ENCODE measurements at places on chromosomes 11 and 22.

GRCh38 chr22:41862530-41863266, 29.8 kb downstream of the SREBF2 start:
- no peak for DNase-seq

DNA sequence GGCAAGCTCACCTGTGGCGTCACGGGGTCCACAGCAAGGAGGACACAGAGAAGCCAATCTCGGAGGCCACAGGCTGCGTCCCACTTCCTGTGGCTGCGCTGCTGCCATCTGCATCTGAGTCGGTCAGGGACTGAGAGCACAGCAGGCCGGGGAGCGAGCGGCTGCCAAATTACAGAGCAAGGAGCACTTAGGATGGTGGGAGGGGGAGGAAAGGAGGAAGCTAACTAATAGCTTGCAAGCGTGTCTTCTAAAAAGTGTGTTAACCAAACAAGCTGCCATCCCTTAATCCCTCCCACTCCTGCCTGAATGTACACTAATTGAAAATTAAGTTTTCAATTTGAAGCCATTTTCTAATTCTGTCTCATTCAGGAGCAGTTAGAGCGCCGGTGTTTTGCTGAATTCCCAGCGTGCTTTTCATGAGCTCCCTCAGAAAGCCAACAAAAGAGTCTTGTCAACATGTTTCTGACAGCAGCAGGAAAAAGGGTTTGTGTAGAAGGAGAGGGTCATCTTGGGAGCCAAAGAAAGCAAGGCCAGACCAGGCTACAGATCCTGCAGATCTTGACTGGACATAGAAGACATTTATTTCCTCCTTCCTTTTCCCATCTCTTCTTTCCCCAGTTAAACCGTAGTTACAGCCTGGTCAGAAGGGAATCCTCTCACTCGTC, 42.4 kb upstream of the API5 start:
- no peak for DNase-seq

DNA sequence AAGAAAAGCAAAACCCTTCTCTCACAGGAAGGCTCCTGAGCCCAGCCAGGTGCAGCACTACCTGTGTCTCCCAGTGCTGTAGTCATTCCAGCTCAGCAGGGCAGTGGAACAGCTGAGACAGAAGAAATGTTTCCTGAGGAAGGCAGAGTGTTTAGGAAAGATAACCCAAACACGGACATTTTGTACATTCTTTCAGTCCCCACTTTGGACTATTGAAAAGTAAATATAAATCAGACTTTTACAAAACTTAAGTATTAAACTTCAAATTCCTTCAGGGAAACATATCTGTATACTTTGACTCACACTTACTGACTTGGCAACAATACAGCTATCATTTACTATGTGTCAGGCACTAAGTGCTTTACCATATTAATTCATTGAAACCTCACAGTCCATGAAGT, 40.4 kb downstream of the RRAS2 start:
- DNase-seq, result no peak

- DNase-seq, result no peak
Observed at GRCh38 chr11:110356762-110357671, 60.6 kb upstream of the RDX start.

GRCh38 chr11:103317118-103317517, 207.9 kb downstream of the DYNC2H1 start:
- no peak for DNase-seq

- DNase-seq, result no peak
Observed at GRCh38 chr11:126392633-126393013, 37.1 kb downstream of the ST3GAL4 start.

All from NCI-H526 (cell line).